Peyer's patch (tissue), 4 donors: ENCODE measurements at places on chromosomes 4 and X. TPM values are rescaled to one million over a fixed set of nuclear protein-coding genes. Genes with fewer than 3 reads are reported as not detected.

Gene UCP1
- not detected for total RNA-seq

Gene CLCN4
- 0.35 TPM for total RNA-seq

Gene SLIT2
- total RNA-seq = 11.6 TPM

Gene TRMT10A
- total RNA-seq = 4.1 TPM

Gene NDP
- total RNA-seq = not detected

Gene SNX25
- total RNA-seq = 21.6 TPM

Gene ADGRA3
- total RNA-seq = 58.2 TPM

Gene ALB
- total RNA-seq = not detected

Gene RAB41
- total RNA-seq = not detected

Gene F9
- not detected for total RNA-seq

Gene ZBED1
- 56.0 TPM for total RNA-seq

Gene TMSB15A
- total RNA-seq = not detected

Gene CCKAR
- not detected for total RNA-seq

Gene MBTPS2
- total RNA-seq = 5.0 TPM

Gene PNMA3
- total RNA-seq = 0.47 TPM

Gene PRDM8
- 0.35 TPM for total RNA-seq

Gene RAB39B
- total RNA-seq = not detected

Gene FABP2
- 406 TPM for total RNA-seq

Gene PCDH7
- 42.1 TPM for total RNA-seq

Gene BMX
- total RNA-seq = 2.5 TPM

Gene PLP2
- 36.6 TPM for total RNA-seq

Gene AFF2
- 2.5 TPM for total RNA-seq

Gene CTAG1B
- total RNA-seq = not detected

Gene TCEANC
- 8.3 TPM for total RNA-seq

Gene TCEAL6
- total RNA-seq = not detected

Gene ERAS
- total RNA-seq = not detected

Gene CLGN
- not detected for total RNA-seq

Gene VCX2
- total RNA-seq = not detected

Gene SMIM20
- 23.1 TPM for total RNA-seq

Gene LDOC1
- 1.5 TPM for total RNA-seq

Gene ENOPH1
- total RNA-seq = 13.1 TPM

Gene PCDH19
- 0.66 TPM for total RNA-seq
